Foreskin keratinocyte (primary cell): ENCODE measurements at places on chromosomes 12 and 14. TPM values are rescaled to one million over a fixed set of nuclear protein-coding genes. Genes with fewer than 3 reads are reported as not detected.

HOXC6 gene
- 3.9 and 4.3 TPM in 2 replicates for total RNA-seq

DAO gene
- total RNA-seq, result not detected in 2 replicates

AVPR1A gene
- total RNA-seq, result not detected in 2 replicates

ADAM20 gene
- total RNA-seq, result 0.07 TPM in 1 of 2 replicates, not detected in the other

IRAK3 gene
- 0.24 and 0.32 TPM in 2 replicates for total RNA-seq

PLEKHG7 gene
- not detected in 2 replicates for total RNA-seq

LGR5 gene
- total RNA-seq, result not detected in 2 replicates

MMP19 gene
- total RNA-seq, result 5.2 and 6.3 TPM in 2 replicates

IGF1 gene
- not detected in 2 replicates for total RNA-seq
